ENCODE measurements at places on chromosomes 1 and 21.
A peak's percentile ranks its signal among the peaks of the same experiment; 100 is the strongest.

DNA sequence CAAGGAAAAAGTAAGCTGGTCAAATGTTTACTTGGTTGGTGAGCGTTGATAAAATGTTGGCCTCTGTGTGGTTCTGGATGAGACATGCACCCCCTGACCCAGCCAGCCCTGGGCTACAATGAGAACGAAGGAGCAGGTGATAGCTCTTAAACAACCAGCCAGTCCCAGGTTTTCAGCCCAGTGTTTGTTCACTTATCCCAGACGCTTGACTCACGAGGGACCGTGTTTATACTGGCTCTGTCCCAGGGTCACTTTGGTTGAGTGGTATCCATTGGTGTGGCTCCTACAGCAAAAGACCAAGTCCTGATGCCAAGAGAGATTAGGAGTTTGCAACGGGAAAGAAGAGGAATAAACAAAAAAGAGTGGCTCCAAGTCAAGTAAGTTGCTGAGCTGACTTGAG is 86.9 kb downstream of the KCNJ15 start:
- no peak for DNase-seq

- no peak for DNase-seq
Measured at GRCh38 chr1:1116701-1117468, 996 bp upstream of the C1orf159 start.

DNA sequence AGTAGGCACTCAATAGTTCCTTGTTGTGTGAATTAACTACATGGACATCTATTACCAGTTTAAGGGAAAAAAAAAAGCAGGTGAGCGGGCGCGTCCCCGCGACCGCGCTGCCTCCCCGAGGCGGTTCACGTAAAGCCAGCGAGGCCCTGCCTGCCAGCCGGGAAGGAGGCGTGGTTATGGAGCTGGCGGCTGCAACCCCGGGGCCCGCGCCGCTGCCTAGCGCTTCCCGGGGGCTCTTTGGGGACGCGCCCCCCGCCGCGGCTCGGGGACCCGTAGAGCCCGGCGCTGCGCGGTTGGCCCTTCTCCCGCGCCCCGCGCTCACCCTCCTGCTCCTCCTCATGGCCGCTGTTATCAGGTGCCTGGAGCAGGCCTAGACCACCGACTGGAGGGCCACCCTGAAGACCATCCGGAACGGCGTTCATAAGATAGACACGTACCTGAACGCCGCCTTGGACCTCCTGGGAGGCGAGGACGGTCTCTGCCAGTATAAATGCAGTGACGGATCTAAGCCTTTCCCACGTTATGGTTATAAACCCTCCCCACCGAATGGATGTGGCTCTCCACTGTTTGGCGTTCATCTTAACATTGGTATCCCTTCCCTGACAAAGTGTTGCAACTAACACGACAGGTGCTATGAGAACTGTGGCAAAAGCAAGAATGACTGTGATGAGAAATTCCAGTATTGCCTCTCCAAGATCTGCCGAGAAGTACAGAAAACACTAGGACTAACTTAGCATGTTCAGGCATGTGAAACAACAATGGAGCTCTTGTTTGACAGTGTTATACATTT is 2.6 kb upstream of the CC2D1B start:
- DNase-seq, result peak; percentile 65

DNA sequence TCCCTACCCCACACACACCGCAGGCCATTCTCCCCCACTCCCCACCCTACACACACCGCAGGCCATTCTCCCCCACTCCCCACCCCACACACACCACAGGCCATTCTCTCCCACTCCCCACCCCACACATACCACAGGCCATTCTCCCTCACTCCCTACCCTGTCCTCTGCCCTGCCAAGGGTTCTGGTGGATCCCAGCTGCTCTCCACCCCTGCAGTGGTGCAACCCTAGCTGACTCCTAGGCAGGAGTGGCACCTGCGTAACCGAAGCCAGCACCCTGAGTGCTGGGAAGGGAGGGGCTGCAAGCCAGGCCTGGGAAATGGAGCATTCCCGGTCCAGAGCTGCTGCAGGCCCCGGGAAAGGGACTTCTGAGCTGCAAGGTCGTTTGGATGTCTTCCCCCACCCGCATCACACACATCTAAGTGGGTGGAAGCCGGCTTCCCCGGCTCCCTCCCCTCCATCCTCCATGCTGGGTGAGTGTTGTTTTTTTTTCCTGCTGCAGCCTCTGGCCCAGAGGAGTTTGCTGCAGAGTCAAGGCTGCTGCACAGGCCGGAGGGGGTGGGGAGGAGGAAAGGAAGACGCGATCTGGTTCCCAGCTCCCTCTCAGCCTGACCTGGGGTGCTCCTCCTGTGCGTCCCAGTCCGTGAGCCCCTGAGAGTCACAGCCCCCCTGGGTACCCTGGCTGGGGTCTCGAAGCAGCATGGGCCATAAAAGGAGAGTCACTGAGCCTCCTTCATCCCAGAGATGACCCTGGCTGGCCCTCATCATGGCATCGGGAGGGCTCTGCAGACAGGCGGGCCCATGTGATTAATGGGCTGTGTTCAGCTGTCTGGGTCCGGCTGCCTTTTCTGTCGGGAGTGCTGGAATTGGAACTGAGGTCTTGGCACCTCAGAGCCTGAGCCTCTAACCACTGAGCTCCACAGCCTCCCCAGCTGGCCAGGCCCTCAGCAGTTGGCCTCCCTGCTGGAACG is 16.1 kb downstream of the H6PD start:
- no peak for DNase-seq

GRCh38 chr1:3294450-3294849 is 160.0 kb upstream of the ARHGEF16 start:
- no peak for DNase-seq

DNA sequence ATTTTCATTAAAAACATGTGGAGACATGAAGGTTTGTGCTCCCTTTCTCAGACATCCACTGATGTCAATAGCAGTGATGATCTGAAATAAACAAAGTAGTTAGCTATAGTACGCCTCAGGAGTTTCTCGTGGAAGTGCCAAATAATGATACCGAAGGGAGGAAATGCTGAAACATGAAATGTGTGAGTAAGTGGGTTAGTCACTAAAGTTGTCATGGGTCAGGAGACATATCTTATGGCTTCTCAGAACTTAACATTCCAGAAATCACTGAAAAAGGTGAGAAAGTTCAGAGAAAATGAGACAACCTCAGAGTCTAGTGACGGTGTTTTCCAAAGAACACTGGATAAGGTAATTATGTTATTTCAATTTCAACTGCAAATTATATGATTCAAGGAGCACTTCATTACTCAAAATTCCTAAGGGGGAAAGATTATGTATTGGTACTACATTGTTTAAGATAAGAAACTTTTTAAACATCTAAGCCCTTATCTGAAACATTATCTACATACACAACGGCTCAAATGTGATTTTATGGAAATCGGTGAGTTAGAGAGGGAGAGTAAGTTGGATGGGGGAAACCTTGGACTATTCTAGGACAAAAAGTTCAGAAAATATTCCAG is 20.6 kb downstream of the NIBAN1 start:
- DNase-seq, result no peak

DNA sequence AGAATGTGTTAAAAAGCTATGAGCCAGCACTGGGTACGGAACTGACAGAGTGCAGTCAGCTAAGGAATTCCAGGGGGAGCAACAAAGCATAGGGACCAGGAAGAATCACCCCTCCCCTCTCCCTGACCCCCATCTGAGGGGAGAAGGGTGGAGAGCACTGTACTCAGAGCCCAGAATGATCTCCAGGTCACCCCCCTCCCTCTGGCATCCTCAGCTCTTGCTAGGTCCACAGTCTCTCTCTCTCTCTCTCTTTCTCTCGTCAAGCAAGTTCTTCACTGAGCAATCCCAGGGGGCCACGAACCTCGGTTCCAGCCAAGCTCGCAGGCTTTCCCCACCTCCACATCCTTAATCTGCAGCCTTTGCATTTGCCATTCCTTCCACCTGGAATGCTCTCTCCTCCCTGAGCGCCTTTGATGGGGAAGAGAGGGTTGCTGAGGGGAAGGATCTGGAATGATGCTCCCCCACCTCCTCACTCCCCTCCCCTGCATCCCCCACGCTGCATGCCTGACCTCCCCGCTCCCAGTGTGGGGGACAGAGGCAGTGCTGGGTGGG is 6.7 kb upstream of the WASF2 start:
- DNase-seq, result no peak

DNA sequence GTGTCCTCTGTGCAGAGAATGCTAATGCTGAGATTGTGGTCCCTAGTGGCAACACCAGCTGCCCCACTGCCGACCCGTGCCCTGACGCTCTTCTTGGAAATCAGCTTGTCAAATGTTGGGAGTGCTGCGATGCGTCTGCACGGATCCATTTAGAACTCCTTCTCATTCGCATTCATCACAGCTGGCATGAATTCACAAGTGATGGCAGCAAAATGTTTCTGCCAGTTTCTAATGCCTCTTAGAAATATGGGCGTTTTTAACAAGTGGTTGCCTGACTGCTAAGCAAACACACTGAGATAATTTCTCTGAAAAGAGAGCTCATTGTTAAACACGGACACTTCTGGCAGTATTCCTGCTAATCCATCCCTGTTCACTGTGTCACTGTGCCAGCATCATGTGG is 131.9 kb upstream of the KCNJ6 start:
- DNase-seq, result no peak

- DNase-seq, result no peak
Measured at GRCh38 chr1:178536329-178536728, 23.4 kb downstream of the TEX35 start.

- DNase-seq, result no peak
Measured at GRCh38 chr1:191256917-191257316, 779.3 kb upstream of the BRINP3 start.

GRCh38 chr21:33940881-33941245 is 25.3 kb upstream of the ATP5PO start:
- DNase-seq, result no peak

DNA sequence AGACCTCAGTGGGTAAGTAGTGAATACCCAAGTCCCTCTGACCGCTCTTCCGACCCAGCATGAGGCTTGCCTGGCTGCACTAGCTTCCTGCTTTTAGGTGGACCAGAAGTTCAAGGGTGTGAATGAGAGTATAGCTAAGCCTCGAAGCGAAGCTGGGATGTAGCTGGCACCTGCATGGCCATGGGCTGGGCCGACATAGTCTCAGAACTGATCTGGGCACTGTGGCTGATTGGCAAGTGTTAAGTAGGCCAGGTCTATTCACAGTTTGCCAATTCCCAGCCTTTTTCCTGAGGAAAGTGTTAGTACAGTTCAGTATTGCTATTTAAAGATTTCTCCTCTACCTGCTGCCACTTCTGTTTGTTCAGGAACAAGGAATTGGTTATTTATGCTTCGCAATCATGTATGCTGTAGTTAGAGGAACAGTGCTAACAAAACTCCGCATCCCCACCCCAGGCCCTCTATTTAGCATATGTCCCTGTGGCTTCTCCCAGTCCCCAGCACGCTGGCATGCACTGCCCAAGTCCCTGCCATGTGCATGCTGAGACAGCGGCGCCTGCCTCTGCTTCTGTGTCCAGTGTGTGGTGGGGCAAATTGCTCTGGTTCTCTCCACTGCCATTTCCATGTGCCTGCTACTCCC is 16.3 kb downstream of the SPATA46 start:
- DNase-seq, result no peak

DNA sequence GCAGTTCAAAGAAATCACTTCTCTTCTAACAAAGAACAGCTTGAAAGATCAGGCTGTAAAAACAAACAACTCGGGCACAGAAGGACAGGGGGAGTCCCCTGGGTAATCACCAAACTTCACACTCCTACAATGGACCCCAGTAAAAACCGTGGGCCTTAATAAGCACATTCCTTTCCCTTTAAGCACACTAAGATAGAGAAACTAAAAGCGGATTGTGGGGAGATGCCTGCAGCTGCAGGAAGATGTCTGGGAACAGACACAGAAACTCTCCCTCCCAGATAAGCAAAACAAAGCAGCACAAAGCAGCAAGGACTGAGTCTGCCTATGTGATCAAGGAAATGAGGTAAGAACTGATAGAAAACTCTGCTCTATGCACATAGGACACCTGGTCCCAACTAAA is 37.6 kb upstream of the CTBS start:
- DNase-seq, result no peak

DNA sequence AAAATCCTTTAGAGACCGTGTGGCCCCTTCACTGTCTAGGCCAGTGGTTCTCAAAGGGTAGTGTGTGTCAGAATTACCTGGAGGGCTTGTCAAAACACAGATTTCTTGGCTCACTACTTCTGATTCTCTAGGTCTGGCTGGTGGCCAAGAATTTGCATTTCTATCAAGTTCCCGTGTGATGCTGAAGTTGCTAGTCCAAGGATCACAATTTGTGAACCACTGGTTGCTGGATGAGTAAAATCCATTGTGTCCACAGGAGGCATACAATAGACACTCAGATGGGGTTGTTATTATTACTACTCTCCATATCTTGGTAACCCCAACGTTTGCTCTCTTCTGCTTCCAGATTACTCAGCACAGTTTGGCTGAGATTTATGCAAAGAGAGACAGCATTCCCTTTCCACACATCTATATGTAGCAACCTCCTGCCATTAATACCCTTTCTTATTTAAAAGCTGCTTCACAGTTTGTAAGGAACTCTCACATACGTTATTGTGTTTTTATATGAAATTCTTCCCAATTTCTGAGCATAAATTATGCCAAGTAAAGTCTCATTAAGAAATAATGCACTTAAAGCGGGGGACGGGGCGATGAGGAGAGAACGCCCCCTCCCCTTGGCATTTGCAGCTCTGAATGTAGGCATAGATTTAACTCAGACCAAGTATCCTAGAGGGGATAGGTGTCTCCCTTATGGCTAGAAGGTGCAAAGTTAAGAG is 720 bp upstream of the TMCC2 start:
- DNase-seq, result no peak

DNA sequence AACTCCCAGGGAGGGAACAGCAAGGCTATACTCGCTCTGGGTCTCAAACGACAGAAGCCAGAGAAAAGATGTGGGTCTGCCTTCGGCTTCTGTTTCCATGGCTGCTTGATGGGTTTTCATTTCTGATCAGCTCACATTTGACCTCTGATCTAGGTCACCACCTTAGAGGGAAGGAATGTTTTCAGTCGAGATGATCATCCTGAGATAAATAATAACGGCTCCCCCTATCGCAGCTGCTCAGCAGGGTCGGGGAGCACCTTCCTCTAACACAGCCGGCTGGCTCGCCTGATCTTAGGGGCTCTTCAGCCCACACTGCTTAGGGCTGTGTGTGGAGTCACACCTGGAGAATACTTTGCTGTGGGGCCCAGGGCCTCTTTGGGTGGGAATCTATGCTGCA is 53.1 kb upstream of the ZNF648 start:
- DNase-seq, result no peak

- DNase-seq, result no peak
Measured at GRCh38 chr21:43318841-43319781, 107.8 kb downstream of the SIK1 start.

DNA sequence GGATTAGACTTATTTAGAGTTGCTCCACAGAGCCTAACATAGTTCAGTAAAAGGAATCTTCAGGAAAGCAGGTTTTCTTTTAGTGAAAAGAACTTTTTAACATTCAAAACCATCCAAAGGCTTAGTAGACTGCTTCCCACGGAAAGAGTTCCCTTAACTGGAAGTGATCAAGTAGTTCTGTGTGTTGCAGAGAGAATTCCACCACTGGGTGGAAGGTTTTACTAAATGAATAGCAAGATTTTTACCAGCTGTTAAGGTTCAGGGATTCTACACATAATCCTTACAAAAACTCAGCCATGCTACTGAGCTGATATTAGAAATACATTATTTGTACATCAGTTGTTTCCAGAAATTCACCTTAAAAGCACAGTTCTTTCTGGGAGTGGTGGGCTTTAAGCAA is 119.7 kb downstream of the GDAP2 start:
- no peak for DNase-seq

All from HEK293T (cell line).